ENCODE measurements at places on chromosomes 2 and 18. TPM values are rescaled to one million over a fixed set of nuclear protein-coding genes. Genes with fewer than 3 reads are reported as not detected.

- DNase-seq = no peak
- H3K27ac ChIP-seq = peak overlapping the region; percentile 86
- H3K27me3 ChIP-seq = no peaks in the 10 kb centered on the region
- no peaks in the 10 kb centered on the region for H3K36me3 ChIP-seq
- peaks cover 16% of the 10 kb centered on the region for H3K4me1 ChIP-seq
Measured at GRCh38 chr2:42105330-42106256, 57.8 kb downstream of the PKDCC start.

DNA sequence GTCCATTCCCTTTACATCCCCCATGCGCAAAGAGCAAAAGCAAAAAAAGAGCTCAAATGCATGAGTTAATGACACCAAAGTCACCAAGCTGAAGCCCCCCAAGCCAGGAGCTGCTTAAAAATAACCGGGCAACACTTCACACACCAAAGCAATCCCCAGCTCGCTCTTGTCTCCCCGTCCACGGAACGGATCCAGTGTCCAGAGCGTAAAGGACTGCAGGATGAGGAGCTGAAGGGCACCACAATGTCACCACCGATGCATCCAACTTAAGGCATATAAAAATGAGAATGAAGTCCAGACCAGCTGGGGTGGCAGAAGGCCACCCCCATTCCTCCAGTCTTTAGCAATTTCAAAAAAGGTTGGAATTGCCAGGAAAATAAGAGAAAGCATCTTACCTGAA is 8.7 kb downstream of the SMAD7 start:
- DNase-seq = no peak
- H3K27me3 ChIP-seq = no peaks in the 10 kb centered on the region
- H3K4me3 ChIP-seq = no peak overlapping the region
- peaks cover 2% of the 10 kb centered on the region for H3K36me3 ChIP-seq

- H3K4me1 ChIP-seq = no peaks in the 10 kb centered on the region
- H3K36me3 ChIP-seq = no peaks in the 10 kb centered on the region
- no peak for DNase-seq
- no peak overlapping the region for H3K4me3 ChIP-seq
- H3K27ac ChIP-seq = no peak overlapping the region
Measured at GRCh38 chr2:226716126-226716525, 83.5 kb downstream of the IRS1 start.

Gene CXCR1
- 0.33 TPM for total RNA-seq

Gene FAM124B
- total RNA-seq = 2.5 TPM

DNA sequence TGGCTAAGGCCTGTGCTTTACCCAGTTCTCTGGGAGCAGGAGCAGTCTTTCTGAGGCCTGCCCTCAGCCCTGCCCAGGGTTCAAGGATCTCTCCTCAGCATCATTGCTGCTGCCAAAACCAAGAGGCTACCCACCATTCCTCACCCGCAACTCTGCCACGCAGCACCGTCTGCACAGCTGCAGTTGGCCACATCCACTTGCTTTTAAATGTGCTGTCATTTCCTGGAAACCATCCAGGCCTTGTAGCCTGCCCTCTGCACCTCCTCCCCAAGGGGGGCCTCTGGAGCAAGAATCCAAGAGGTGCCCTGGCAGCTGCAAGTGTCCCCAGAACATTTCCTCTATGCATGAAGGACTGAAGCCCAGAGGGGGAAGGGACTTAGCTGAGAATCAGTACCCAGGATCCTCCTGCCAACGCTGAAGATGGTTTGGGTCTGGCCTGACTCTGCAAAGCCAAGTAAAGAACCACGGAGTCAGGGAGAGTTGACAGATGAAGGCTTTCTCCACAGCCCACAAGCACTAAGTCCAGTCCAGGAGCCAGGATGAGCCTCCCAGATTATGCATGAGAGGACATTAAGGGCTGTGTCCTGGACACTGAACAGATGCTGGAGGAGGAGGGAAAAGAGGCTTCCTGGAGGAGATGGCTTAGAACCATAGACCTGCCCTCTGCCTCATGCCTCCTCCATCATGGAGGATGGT is 14.9 kb downstream of the EMX1 start:
- H3K36me3 ChIP-seq = no peaks in the 10 kb centered on the region
- no peak overlapping the region for H3K27ac ChIP-seq
- no peak for DNase-seq
- H3K27me3 ChIP-seq = peaks cover 3% of the 10 kb centered on the region
- H3K4me1 ChIP-seq = no peaks in the 10 kb centered on the region
- no peak overlapping the region for H3K4me3 ChIP-seq

- no peaks in the 10 kb centered on the region for H3K36me3 ChIP-seq
- DNase-seq = no peak
- H3K4me3 ChIP-seq = no peak overlapping the region
- H3K4me1 ChIP-seq = no peaks in the 10 kb centered on the region
- H3K27me3 ChIP-seq = no peaks in the 10 kb centered on the region
- H3K27ac ChIP-seq = no peak overlapping the region
Measured at GRCh38 chr18:71842666-71843065, 701.5 kb downstream of the CBLN2 start.

GRCh38 chr2:119201815-119202214 is 21.8 kb upstream of the STEAP3 start:
- H3K4me3 ChIP-seq = no peak overlapping the region
- no peak overlapping the region for H3K27ac ChIP-seq
- no peaks in the 10 kb centered on the region for H3K27me3 ChIP-seq
- DNase-seq = no peak
- no peaks in the 10 kb centered on the region for H3K36me3 ChIP-seq

DNA sequence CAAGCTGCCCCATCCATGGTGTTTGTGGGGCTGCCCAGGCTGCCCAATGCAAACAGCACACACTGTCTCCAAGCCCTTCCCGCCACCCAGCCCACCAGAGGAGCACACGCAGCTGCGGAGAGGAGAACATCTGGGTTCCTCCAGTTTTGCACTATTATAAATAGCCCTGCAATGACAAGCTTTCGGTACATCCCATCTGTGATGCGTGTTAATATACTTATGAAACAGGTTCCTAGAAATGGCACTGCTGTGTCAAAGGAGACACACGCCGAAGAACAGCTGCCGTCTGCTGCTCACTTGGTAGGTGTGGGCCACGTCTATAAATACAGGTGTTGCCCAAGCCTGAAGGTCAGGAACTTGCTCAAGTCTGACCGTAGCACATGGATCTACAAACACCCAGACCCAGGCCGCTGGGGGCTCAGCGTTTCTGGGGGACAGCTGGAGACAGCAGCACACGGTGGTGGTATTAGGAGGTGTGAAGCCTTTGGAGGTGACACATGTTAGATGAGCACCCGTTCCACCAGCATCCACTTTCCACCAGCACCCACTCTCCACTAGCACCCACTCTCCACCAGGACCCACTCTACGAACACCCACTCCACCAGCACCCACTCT is 34.3 kb downstream of the PXDN start:
- no peaks in the 10 kb centered on the region for H3K27me3 ChIP-seq
- peak overlapping the region; percentile 12 for H3K27ac ChIP-seq
- H3K4me1 ChIP-seq = no peaks in the 10 kb centered on the region
- DNase-seq = no peak
- no peaks in the 10 kb centered on the region for H3K36me3 ChIP-seq
- no peak overlapping the region for H3K4me3 ChIP-seq
